ENCODE measurements at places on chromosomes 7 and 10.

- H3K27ac ChIP-seq: no peak overlapping the region
- H3K27me3 ChIP-seq: no peaks in the 10 kb centered on the region
- peaks cover 19% of the 10 kb centered on the region for H3K4me1 ChIP-seq
- DNase-seq: no peak
These were observed 51.3 kb upstream of the VIPR2 start for GRCh38 chr7:159195946-159196345.

DNA sequence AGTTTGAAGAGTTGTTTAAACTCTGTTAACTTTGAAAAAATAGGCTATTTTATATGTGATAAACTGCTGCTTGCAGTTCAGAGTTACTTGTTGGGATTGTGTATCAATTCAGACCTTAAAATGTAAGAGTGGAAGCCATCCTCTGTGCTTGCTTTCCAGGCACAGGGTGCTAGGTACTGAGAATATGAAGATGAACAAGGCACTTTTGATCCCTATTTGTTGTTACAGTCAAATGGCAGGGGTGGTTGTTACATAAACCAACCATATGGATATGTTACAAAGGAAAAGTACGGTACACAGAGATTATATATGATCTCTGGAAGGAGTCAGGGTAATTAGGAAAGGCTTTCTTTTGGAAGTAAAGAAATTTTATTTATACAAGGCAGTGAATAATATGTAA, 63.8 kb downstream of the REEP3 start:
- H3K4me3 ChIP-seq: no peak overlapping the region
- DNase-seq: no peak
- H3K27me3 ChIP-seq: no peaks in the 10 kb centered on the region
- no peak overlapping the region for H3K27ac ChIP-seq

DNA sequence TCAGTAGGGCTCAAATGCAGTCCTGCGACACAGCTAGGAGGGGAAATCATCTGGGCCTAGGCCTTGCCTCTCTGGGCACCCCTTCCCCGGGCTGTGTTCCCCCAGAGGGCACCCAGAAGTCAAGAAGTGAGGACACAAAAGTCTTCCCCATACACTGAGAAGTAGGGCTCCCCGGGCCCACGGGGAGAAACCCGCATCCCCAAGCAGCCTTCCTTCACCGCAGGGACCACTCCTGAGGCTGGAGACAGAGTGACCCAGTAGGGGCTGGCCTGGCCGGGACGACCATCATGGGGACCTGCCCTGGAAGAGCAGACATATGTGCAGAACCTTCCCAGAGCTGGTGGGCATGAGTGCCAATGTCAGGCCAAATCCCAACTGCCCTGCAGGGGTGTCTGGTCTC, 163.5 kb downstream of the GFRA1 start:
- H3K27ac ChIP-seq: no peak overlapping the region
- H3K4me1 ChIP-seq: no peaks in the 10 kb centered on the region
- no peaks in the 10 kb centered on the region for H3K27me3 ChIP-seq
- DNase-seq: no peak
- H3K4me3 ChIP-seq: no peak overlapping the region

DNA sequence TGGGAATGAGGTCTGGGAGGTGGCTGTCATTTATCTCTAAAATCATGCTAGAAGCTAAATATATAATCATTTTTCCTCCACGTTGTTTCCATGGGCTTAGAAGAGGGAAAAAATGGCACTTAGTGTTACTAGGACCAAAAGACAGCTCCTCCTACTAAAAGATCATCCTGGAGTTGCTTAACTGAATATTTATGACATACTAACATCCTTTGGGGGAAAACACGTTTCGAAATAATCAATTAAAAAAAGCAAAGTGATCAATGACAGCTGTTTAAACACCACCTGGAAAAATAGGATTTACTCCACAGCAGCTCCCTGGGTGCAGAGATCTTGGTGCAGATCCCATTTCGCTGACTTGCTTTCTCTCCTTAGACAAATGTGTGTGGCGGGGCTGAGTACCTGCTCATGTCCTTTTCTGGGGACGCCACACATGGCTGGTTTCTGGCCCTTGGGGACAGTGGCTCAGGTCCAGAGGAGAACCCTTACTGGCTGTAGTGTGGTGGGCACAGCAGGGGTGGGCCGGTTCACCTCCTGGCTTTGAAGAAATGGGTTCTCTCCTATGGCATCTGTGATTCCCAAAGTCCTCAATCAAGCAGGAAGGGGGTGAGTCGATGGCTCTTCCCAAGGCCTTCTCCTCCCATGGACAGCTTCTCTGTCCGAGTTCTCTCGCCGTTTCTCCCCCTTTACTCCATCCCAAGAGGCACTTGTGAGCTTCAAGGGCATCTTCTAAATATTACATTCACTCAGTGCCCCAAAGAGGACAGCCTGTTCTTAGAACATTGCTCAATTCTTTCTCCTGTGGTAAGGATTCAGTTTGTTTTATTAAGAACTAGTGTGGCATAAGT, 156.4 kb upstream of the KLF14 start:
- H3K27ac ChIP-seq: peak overlapping the region; percentile 92
- H3K36me3 ChIP-seq: no peaks in the 10 kb centered on the region
- H3K4me1 ChIP-seq: peaks cover 85% of the 10 kb centered on the region

- no peak for DNase-seq
- no peaks in the 10 kb centered on the region for H3K4me1 ChIP-seq
These were observed 523.8 kb downstream of the GRM8 start for GRCh38 chr7:126728967-126729366.

DNA sequence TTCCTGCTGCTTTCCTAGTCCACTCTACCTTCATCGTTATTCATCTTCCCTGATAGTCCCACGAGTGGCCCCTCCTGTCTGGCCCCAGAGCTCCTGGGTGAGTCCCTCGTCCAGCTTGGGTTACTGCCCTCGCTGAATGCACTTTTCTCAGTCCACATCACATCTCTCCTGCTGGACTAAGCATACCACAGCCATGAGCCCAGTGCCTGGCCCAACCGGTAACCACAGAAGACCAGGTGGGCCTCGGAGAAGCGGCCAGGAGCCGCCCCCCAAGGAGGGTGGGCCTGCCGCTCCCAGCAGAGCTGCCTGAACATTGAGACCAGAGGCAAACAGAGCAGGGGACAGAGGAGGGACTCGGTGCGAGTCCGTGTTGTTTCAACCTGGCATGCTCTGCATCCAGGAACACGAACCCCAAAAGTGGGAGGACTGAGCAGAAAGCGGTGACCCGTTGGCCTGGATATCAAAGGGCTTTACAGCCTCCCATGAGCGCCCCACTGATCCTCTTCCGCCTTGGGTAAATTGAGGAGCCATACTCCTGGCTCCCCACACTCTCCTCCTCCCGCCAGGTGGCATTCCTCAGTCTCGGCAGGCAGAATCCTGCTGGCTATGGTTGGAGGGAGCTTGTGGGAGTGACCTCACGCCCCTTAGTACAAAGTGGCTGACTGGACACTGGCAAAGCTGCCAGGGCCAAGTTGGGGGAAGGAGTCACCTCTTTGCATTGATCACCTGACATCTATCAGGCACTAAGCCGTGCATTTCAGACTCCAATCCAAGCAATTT, 13.3 kb downstream of the TMEM72 start:
- no peak for DNase-seq
- H3K27ac ChIP-seq: no peak overlapping the region
- no peaks in the 10 kb centered on the region for H3K36me3 ChIP-seq

DNA sequence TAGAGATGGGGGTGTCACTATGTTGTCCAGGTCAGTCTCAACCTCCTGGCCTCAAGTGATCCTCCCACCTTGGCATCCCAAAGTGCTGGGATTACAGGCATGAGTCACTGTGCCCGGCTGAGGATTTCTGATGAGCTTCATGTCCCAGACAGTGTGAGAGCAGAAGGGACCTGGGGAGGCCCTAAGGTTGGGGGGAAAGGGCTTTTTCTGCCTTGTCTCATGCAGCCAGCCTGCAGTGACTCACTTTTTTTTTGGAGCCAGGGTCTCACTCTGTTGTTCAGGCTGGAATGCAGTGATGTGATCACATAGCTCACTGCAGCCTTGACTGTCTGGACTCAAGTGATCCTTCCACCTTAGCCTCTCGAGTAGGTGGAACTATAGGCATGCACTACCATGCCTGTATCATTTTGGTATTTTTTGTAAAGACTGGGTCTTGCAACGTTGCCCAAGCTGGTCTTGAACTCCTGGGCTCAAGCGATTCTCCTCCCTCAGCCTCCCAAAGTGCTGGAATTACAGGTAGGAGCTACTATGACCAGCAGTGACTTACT, 14.6 kb downstream of the COL26A1 start:
- peaks cover 15% of the 10 kb centered on the region for H3K4me1 ChIP-seq
- no peak overlapping the region for H3K27ac ChIP-seq
- no peaks in the 10 kb centered on the region for H3K36me3 ChIP-seq
- no peak overlapping the region for H3K4me3 ChIP-seq

DNA sequence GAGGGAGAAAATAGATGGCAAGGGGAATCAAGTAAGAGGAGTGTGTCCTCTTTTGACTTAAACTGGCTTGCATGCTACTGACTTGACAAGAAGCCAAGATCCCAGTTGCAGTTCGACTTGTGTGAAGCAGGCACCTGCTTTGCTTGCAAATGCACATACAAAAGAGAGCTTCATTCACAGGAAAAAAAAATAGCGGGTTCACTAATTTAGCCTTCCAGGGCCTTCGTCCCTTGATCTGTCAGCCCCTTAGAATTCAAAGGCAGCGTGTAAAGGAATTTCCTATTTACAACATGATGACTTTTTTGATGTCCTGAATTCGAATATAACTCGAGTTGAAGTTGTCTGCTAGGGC, 192.1 kb downstream of the CELF2 start:
- DNase-seq: no peak
- H3K27me3 ChIP-seq: no peaks in the 10 kb centered on the region
- H3K4me3 ChIP-seq: no peak overlapping the region
- H3K27ac ChIP-seq: peak overlapping the region; percentile 28
- peaks cover 75% of the 10 kb centered on the region for H3K4me1 ChIP-seq
- H3K36me3 ChIP-seq: no peaks in the 10 kb centered on the region

DNA sequence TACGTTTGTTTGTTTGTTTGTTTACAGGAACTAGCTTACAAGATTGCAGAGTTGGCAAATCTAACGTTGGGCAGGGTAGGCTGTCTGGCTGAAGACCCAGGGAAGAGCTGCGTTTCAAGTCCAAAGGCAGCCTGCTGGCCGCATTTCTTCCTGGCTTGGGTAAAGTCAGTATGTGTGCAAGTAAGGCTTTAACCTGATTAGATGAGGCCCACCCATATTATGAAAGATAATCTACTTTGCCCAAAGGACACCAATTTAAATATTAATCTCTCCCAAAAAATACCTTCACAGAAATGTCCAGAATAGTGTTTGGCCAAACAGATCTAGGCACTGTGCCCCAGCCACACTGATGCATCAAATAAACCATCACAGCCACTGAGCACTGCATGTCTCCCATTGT, 228.9 kb upstream of the HABP2 start:
- no peak overlapping the region for H3K4me3 ChIP-seq
- H3K27ac ChIP-seq: no peak overlapping the region
- H3K36me3 ChIP-seq: no peaks in the 10 kb centered on the region
- DNase-seq: no peak

- H3K27ac ChIP-seq: no peak overlapping the region
- H3K4me1 ChIP-seq: no peaks in the 10 kb centered on the region
- no peak overlapping the region for H3K4me3 ChIP-seq
- no peaks in the 10 kb centered on the region for H3K27me3 ChIP-seq
These were observed 24.3 kb downstream of the SEM1 start for GRCh38 chr7:96685353-96685752.

DNA sequence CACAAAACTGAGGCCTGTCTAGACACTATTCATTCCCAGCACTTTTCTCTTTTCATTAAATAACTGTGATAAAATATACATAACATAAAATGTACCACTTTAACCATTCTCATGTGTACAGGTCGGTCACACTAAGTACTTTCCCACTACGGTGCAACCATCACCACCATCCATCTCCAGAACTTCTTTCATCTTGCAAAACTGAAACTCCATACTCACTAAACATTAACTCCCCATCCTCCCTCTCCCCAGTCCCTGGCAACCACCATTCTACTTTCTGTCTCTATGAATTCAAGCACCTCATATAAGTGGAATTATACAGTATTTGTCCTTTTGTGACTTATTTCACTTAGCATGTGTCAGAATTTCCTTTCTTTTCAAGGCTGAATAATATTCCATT, 53.0 kb downstream of the ARHGAP12 start:
- DNase-seq: no peak
- H3K36me3 ChIP-seq: no peaks in the 10 kb centered on the region
- no peak overlapping the region for H3K27ac ChIP-seq
- H3K4me1 ChIP-seq: peaks cover 23% of the 10 kb centered on the region

- H3K36me3 ChIP-seq: no peaks in the 10 kb centered on the region
- H3K27ac ChIP-seq: no peak overlapping the region
- DNase-seq: no peak
These were observed 42.0 kb upstream of the JAZF1 start for GRCh38 chr7:28222636-28223035.

DNA sequence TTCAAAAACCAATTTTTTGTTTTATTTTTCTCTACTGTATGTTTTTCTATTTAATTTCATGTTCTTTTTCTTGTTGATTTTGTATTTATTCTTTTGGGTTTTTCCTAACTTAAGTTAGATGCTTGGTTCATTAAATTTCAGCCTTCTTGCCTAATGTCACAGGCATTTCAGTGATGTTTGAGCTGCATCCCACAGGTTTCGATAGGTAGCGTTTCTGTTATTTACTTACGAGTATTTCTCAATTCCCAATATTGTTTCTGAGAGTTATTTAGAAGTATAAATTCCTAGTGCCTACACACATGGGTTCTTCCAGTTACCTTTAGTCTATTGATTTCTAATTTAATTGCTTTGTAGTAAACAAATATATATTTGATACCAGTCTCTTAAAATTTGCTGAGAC, 18.2 kb downstream of the PROSER2 start:
- H3K4me1 ChIP-seq: peaks cover 20% of the 10 kb centered on the region
- no peak for DNase-seq
- no peaks in the 10 kb centered on the region for H3K27me3 ChIP-seq
- no peaks in the 10 kb centered on the region for H3K36me3 ChIP-seq

DNA sequence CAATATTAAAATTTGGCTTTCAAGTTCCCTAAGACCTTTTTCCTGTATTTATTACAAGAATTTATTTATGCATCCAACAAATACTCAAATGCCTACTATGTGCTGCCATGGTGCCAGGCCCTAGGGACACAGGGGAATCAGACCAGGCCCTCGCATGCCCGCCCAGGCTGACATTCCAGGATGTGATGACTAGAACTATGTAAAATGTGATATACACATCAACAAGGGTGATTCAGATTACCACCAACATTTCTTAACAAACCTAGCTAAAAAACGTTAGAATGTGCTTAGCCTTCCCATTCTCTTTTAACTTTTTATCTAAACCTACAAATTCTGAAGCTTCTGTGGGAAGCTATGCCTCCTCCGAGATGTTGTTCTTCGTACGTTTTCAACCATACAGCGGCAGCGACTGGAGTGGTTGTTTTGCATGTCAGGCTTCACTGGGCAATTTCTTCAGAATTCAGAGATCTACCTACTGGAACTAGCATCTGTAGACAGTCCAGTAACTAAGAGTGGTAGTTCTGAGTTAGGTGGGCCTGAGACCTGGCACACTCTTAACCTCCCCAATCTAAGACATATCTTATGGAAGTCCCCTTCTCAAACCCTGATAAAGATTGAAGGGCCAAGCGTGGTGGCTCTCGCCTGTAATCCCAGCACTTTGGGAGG, 22.1 kb downstream of the GNA12 start:
- no peak for DNase-seq
- H3K27me3 ChIP-seq: no peaks in the 10 kb centered on the region
- no peaks in the 10 kb centered on the region for H3K36me3 ChIP-seq
- peaks cover 73% of the 10 kb centered on the region for H3K4me1 ChIP-seq
- H3K27ac ChIP-seq: no peak overlapping the region

GRCh38 chr7:13236026-13236425, 548.6 kb downstream of the ARL4A start:
- H3K4me3 ChIP-seq: no peak overlapping the region
- H3K4me1 ChIP-seq: no peaks in the 10 kb centered on the region
- no peaks in the 10 kb centered on the region for H3K27me3 ChIP-seq
- H3K36me3 ChIP-seq: no peaks in the 10 kb centered on the region
- DNase-seq: no peak
